Activated T-helper 2 cell treated with anti-CD3 and anti-CD28 coated beads, Interferon-gamma antibody, Interleukin-2, Interleukin-4, amounts not matched to agents 10 μg/mL and 5 μg/mL and 100 μg/mL, durations not matched to agents 14 hours and 24 hours and 36 hours (primary cell): ENCODE measurements at places on chromosomes 11 and 22. TPM values are rescaled to one million over a fixed set of nuclear protein-coding genes. Genes with fewer than 3 reads are reported as not detected.

Gene SYT12
- not detected in 2 replicates for total RNA-seq

Gene SPINDOC
- 67.0 and 69.2 TPM in 2 replicates for total RNA-seq

Gene KCNQ1
- total RNA-seq = 3.4 and 4.0 TPM in 2 replicates

Gene HSPB2
- total RNA-seq = not detected in 2 replicates

Gene RFPL2
- 0.16 TPM in 1 of 2 replicates, not detected in the other for total RNA-seq

Gene PIK3C2A
- total RNA-seq = 29.3 and 32.5 TPM in 2 replicates

Gene APOL4
- total RNA-seq = 0.48 and 0.52 TPM in 2 replicates

Gene PATE2
- not detected in 2 replicates for total RNA-seq

Gene ACTN3
- 0.07 and 0.14 TPM in 2 replicates for total RNA-seq

Gene FGF4
- not detected in 2 replicates for total RNA-seq

Gene HARBI1
- total RNA-seq = 3.8 and 4.7 TPM in 2 replicates

Gene FAM227A
- total RNA-seq = 0.05 and 0.28 TPM in 2 replicates

Gene TMPRSS5
- 0.48 and 1.0 TPM in 2 replicates for total RNA-seq

Gene LIF
- 919 and 932 TPM in 2 replicates for total RNA-seq

Gene CTTN
- 33.4 and 34.9 TPM in 2 replicates for total RNA-seq

Gene RFPL3
- total RNA-seq = not detected in 2 replicates

Gene INS
- not detected in 2 replicates for total RNA-seq

Gene MMP11
- 0.87 and 1.0 TPM in 2 replicates for total RNA-seq
